Motor neuron (in vitro differentiated cells): ENCODE measurements at places on chromosomes 7 and 10. TPM values are rescaled to one million over a fixed set of nuclear protein-coding genes. Genes with fewer than 3 reads are reported as not detected.

DNA sequence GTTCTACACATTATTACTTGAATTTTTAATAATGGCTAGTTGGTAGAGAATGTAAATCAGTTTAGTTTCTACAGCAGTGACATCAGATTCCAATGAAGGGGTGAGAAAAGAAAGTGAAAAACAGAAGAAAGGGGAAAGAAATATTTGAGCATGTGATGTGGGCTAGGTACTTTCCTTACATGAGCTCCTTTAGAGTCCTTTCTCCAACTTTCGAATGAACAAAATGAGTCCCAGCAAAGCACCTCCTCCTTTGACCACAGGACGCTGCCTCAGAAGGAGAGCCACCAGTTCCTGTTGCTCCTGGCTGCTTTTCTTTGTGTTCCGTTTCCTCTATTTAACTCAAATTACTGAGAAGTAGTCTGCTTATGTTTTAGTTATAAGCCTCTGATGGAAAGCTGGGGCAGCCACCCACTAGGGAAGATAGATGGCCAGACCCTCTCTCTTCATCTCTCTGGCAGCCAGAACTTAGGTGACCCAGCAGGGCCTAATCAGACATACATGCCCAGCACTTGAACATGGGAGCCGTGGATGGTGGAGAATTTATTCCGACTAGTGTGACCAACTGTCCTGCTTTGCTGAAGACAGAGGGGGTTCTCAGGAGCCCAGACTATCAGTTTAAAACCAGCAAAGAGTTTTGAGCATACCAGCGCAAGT lies 82.4 kb upstream of the NME8 start:
- no peak for ATAC-seq

- ATAC-seq: no peak
Measured at GRCh38 chr7:69932034-69932628, 333.9 kb downstream of the AUTS2 start.

- no peak for ATAC-seq
Measured at GRCh38 chr7:116836911-116837310, 25.5 kb upstream of the CAPZA2 start.

GRCh38 chr7:18890885-18891621 lies 226.4 kb downstream of the TWIST1 start:
- ATAC-seq: no peak

- no peak for ATAC-seq
Measured at GRCh38 chr10:7592627-7593026, 74.1 kb downstream of the ITIH5 start.

DNA sequence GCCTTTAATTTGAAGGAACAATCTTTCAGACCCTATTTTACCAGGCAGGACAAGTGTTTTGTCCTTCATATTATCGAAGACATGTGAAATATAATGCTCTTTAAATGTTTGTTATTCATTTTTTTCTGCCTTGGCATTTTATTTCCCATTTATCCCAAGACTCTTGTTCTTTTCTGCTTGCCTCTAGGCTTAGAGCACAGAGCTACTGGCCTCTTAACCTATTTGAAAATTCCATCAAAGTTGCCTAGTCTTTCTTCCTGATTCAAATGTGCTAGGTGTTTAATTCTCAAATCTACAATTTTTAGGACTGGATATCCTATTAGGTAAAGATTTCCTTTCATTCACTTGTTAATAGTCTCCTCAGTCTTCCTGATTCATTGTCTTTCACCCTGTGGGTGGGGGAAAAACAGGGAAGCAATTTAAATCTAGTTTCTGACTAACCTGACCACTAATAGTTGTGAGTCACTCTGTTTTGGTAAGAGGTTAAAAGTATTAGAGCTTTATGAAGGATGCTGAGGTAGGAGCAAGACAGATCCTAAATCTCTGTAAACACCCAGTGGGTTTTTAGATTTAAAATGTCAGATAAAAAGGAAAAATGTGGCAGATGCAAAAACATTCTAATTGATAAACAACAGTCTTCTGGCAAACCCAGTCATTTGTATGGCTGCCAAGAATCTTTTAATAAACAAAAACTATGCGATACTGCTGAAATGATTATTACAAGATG lies 1.5 kb downstream of the LIPK start:
- no peak for ATAC-seq

- ATAC-seq: peak; percentile 31
Measured at GRCh38 chr10:119460369-119461195, 81.9 kb downstream of the RGS10 start.

GRCh38 chr7:464454-465401 lies 54.9 kb downstream of the PDGFA start:
- peak; percentile 66 for ATAC-seq

Gene CALML5
- 1.7 and 3.6 TPM in 2 replicates for total RNA-seq

Gene IFIT3
- total RNA-seq: 0.65 and 0.88 TPM in 2 replicates

Gene LRRC18
- total RNA-seq: not detected in 2 replicates

Gene RELN
- 6.7 and 6.8 TPM in 2 replicates for total RNA-seq

Gene CAV2
- 3.6 and 5.4 TPM in 2 replicates for total RNA-seq

Gene ZPBP
- not detected in 2 replicates for total RNA-seq

Gene FAM237B
- 0.16 and 0.19 TPM in 2 replicates for total RNA-seq
